ENCODE measurements at places on chromosomes 1 and 21.
A peak's percentile ranks its signal among the peaks of the same experiment; 100 is the strongest.

DNA sequence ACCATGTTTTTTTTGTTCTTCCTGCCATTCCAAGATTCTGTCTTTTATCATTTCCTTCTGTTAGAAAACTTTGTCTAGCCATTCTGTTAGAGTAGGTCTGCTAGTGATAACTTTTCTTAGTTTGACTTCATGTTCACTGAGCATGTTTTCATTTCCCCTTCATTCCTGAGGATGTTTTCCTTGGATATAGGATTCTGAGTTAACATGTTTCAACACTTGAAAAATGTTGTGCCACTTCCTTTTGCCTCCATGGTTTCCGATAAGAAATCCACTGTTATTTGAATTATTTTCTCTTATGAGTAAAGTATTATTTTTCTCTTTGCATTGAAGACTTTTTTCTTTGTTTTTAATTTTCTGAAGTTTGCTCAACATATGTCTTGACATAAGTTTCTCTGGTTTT is 66.7 kb downstream of the ATP1A1 start:
- no peak for DNase-seq

DNA sequence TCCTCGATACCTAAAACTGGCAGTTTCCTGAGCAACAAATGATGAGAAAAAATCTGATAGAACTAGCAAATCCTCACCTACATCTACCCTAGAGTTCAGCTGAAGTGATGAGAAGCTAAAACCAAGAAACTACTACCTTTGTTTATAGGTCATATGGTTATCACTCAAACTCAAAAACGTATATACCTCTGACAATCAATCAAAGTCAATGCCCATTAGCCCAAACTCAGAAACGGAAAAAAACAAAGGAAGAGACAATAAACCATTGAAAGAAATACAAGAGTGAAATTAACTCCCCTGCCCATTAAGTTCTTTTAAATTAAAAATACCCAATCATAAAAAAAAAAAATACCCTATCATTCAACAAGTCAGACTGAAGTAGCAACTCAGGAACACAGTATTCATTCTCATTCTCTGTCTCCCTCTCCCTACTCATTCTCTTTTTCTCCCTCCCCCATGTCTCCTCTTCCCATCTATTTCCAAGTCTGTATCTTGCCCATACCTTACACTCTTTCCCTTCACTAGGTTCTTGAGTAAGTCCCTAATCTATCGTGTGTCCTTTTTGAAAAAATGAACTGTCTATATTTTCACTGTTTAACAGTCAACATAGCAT is 6.8 kb downstream of the CDC42BPA start:
- DNase-seq = no peak

DNA sequence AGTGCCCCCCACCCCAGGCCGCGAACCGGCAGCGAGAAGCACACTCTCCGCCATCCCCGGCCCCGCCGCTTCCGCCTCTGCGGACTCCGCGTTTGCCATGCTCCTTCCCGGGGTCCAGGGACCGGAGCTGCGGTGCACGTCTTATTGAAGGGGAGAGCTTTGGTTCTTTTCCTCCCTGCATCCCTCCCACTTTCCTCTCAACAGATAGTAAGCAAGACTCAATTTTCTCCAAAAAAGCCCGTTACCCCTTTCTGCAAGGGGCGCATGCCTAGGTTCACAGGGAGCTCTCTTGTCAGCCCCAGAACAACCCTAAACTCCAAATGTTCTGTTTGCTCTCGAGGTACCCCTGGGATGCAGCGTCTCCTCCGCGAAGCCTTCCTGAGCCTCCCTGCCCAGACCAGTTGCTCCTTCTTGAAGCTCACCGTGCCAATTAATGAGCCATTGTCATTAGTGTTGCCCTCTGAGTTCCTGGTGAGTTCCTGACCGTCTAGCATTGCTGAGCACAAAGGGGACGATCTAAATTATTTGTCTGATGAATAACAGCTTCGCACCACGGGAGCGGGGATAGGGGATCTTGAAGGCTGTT is 8.1 kb downstream of the FOXD3 start:
- no peak for DNase-seq

GRCh38 chr1:162279136-162279498 is 97.5 kb downstream of the SPATA46 start:
- DNase-seq = peak; percentile 24

DNA sequence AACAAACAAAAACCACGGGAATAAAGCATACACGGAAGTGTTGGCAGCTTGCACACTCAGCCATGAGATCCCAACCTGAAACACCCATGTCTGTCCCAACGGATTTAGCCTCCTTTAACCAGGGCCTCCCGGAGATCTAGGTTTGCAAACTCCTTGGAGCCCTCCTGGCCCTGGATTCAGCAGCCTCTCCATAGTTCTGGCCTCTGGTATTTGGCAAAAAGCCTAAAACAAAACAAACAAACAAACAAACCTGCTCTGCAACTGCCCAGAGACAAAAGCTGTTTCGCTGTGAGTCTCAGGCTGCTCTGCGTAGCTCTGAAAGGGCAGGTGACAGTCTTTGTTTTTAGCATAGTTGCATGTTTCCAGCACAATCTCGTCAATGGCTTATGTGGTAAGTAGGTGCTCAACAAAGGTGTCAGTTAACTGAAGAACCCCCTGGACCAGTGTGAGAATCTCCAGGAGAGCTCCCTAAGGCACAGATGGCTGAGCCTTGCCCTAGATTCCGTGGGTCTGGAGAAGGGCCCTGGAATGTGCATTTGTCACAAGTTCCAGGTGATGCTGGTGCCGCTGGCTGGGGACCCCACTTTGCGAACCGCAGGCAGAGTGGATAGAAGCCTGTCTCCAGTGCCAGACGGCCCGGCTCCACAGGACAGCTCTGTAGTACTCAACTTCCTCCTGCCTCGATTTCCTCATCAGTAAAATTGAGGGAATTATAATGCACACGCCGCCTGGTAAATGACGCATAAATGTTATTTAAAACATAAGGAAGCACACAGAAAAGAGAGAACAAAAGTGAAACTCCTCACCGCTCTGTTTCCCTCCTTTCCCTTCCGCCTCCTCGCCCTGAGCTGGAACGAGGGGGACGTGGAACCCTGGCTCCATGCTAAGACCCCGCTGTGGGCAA is 86.2 kb downstream of the RIPK4 start:
- DNase-seq = no peak

GRCh38 chr1:16241221-16241708 is 4.3 kb upstream of the CPLANE2 start:
- DNase-seq = no peak

GRCh38 chr1:34806396-34806795 is 13.6 kb downstream of the GJA4 start:
- no peak for DNase-seq

- no peak for DNase-seq
Observed at GRCh38 chr1:180182643-180183311, 28.1 kb downstream of the QSOX1 start.

DNA sequence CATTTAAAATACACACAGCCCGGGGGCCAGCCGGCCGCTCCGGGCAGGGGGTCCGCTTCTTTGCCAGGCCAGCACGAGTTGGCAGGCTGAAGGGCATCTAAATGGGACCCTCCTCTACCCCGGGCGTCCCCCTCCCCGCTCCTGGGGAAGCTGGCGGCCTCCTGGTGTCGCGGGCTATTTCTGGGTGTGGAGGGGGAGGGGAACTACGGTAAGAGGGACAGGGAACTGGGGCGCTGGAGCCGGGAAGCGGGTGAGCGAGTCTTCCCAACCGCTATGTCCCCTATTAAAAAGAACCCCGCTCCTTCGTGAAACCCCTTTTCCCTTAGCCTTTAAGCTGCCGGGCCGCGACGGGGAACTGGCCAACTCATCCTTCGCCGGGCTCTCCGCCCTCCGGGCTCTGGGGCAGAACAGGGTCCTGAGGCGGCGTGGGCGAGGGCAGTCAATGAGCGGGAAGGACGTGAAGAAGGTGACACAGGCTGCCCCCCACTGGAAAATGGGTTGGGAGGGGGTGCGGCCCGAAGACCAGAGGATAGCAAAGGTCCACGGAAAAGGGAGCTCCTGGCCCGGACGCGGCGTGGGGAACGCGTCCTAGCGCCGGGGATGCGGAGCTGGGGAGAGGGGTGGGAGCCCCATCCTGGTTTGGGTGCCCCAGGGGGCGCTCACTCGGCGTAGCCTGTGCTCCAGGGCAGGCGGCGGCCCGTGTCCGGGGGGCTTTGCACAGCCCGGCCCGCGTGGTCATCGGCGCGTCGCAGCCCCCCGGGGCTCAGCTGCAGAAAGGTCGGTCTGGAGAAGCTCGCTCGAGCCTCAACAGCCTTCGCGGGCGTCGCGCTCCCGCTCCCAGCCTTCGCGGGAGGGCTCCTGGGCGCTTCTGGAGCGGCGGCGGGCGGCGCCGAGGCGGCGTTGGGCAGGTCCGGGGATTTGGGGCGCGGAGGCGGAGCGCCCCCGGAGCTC is 544 bp downstream of the PPM1J start:
- DNase-seq = no peak

DNA sequence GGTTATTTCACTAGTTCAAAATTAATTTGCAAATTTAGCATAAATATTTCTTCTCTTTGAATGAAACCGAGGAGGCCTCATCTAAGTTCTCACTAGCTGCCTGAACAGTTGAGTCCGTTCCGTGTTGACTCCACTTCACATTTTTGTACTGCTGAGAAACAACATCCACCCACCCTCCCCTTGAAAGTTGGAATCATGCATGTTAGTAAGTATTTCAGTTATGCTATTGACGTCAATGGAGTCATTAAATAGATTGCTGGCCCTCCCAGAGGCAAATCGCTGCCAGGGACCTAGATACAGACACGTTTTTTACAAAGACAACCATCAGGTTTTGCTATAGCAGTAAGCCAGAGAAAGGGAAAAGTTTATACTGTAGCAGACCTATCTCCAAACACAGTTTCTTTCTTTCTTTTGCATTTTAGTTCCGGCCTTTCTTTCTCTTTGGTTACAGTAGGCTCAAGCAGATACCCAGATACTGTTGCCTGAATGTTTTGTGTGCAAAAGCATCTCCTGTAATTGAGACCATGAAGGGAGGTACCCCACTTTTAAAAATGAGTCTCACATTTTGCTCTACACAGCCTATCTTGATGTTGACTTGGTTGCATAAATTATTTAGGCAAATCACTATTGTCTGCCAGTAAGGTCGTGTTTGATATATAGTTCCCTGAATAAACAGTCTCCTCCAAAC is 262.6 kb upstream of the SGIP1 start:
- peak; percentile 69 for DNase-seq

GRCh38 chr1:44805311-44806024 is 1.7 kb downstream of the DYNLT4 start:
- DNase-seq = no peak

DNA sequence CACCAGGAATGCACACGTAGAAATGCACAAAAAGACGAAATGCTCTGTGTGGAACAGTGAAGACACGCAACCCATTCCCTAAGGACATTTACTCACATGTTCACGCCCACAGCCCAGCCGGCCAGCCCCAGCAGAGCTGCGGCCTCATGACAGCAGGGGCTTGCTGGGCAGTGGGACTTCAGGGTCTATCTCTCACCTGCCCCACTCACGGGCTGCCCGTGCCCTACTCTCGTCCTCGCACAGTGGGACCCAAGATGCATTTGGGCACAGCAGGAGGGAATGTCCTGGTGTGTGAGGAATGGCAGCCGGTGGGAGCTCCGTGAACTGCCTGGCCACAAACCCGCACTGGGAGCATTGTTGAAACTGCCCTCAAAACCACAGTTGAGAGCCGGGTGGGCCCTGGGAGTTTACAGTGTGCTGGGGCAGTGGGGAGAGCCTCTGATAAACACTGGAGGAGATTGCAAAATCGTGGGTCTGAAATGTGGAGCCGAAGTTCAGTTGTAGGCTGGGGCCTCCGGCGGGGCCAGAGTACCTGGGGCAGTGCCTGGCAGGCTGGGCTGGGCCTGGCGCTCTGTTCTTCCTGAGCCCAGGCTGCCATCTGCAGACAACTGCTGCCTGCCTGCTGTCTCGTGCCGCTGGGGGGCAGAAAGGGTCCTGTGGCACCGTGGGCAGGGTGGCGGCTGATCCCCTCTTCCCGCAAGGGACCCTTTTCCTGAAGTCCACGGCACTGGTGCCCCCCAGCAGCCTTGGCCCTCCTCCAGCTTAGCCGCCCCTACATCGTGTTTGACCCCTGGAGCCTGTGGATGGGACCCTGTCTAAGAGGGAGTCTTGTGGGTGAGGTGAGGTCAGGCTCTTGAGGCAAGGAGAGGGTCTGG is 20.7 kb upstream of the POFUT2 start:
- no peak for DNase-seq

- no peak for DNase-seq
Observed at GRCh38 chr1:232596666-232597303, 33.1 kb downstream of the SIPA1L2 start.

GRCh38 chr21:32298658-32299081 is at the start of gene MRAP:
TSS of gene MRAP (plus strand) at chr21:32298855. CDS start at chr21:32298972, 117 bp downstream.
- DNase-seq = no peak

DNA sequence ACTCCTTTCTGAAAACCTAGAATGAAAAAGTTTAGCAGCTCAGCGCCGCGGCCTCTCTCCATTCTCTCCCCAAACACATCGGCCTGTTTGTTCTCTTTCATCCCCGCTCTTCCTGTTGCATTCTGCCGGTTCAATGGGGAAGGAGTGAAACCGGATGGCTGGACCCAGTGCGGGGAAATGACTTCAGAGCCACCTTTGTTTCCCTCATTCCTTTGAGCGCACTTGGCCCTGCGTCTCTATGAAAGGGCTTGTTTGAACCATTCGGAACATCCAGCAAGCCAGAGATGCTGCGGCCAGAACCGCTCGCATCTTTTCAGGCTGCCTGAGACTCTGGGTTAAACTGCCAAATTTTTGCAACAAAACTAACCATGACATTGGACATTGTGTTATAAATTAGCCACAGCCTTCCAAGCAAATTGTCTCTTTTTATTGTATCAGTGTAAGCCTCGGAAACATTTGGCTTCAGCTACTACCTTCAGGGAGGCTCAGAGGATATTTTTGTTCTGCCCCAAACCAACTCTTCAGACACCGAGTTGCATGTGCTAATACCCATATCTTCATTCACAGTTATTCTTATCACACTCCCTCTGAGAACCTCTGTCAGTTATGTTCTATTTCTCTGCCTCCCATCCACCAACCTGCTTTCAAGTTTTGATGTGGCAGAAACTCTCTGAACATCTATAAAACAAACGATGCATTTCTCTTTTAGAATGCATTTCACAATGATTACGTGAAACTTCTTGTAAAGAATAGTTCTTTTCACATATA is 5.1 kb upstream of the OLIG1 start:
- no peak for DNase-seq

All from heart right ventricle (tissue), 16 donors.